Caudate nucleus (tissue), 63 donors: ENCODE measurements at places on chromosomes 12 and 14.

DNA sequence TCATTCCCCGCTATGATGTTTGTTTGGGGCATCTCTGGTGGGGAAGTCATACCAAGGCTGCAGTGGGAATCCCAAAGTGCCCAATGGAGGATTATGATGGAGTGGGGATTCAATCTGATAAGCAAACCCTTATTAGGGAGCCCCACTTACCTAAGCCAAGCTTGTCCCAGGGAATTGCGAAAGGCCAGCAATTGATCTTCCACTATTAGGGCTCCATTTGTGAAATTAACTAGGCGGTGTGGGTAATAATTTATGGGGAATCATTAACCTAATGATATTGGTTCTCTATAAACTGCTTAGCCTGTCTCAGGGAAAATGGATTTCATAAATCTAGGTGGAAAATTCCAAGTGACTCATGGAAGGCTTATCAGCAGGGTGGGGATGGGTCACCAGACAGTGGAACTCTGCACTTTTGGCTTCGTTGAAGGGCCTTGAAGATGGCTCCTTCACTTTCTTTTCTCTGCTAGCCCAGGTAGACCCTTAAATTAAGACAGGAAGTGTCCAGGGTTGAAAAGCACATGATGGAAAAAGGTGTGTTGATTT is 113.0 kb upstream of the WSCD2 start:
- DNase-seq: no peak

DNA sequence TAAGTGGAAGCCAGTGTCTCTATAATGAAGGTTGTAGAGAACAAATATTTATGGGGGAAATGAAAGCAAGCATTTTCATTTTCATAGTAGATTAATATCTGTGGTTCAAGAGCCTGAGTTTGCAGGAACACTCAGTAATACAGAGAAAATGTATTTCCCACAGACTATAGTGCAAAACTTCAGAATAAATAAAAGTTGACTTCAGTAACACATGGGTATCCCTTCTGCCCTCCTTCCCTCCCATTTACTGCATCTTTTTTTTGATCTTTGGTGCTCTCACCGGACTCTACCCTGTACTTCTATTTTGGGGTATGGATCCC is 75.3 kb upstream of the AMN1 start:
- no peak for DNase-seq

GRCh38 chr12:118098911-118099671 is 4.7 kb downstream of the VSIG10 start:
- no peak for DNase-seq

DNA sequence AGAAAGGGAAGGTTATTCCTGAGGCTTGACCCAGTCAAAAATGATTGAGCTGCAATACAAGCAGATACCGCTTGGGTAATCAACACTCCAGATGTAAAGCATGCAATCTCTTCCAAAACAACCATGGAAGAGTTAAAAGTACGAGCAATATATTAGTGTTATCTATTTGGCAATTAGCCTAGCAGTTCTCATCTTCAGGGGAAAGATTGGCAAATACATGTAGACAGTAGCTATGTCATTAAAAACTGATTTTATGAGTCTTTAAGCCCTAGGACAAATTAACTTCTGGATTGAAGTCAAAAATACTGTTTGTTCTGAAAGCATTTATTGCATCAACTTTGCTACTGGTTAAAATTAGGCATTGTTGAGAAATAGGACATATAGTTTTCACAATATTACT is 9.3 kb upstream of the GYS2 start:
- no peak for DNase-seq

DNA sequence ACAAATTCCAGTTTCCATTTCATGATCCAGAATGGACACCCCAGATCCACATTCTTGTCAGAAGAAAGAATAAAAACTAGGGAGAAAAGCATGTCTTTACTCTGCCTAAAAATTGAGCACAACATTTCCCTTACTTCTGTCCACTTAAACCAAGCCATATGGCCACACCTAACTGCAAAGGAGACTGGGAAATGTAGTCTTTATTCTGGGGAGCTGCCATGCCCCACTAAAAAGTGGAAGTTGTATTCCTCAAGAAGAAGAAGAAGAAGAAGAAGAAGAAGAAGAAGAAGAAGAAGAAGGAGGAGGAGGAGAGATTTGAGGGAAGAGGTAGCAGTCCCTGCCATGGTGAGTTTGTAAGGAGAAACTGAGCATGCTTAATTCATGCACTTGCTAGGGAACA is 84.5 kb downstream of the GPR65 start:
- DNase-seq: no peak

DNA sequence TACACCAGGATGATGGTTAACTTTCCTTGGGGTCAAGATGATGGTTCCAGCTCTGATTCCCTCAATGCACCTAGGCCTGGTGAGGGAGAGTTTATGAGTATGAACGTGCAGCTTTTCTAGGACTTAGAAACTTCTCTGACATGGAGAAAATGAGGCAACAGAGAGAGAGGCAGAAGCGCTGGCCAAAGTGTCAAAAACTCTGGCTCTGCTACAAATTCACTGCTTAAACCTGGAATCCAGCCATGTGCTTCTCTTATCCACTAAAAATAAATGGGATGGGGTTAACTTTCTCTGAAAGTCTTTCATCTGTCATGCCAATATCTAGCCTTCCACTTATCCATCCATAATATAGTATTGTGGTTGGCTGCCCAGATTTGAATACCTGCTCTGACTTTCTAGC is 568.7 kb downstream of the MED13L start:
- DNase-seq: no peak

DNA sequence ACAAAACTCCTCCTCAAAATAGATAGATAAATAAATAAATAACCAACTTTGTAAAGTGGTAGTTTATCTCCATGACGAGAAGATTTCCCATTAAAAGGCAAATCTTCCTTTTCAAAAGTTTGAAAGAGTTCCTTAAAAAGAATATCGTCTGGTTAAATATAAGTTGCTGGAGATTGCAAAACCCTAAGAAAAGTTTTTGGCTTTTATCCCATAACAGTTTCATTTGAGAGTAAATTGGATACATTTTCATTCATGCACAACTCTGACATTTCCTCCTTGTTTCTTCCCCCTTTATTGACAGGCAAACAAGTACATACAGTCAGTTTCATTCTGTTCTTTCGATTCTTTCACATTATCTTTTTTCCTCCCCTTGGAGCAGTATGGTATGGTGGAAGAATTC is 45.4 kb upstream of the BTG1 start:
- DNase-seq: no peak

- DNase-seq: no peak
These were observed 16.4 kb upstream of the PLD4 start for GRCh38 chr14:104908303-104908702.
